NCI-H526 treated with DMSO at 0.1 percent for 48 hours (cell line): ENCODE measurements at places on chromosomes 2 and 18.

DNA sequence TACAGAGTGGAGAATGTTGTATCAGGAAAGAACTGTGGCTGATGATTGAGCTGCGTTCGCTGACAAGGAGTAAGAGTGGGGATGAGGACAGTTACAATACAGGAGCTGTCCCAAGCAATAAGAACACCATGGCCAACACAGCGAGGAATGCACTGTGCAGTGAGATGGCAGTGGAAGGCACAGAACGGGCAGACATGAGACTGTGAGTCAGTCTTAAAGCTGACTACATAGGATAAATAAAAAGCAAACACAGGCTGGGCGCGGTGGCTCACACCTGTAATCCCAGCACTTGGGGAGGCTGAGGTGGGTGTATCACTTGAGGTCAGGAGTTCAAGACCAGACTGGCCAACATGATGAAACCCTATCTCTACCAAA lies 89.8 kb downstream of the CABYR start:
- no peak for DNase-seq

- no peak for DNase-seq
These were observed 59.7 kb upstream of the SALL3 start for GRCh38 chr18:78919956-78920355.

DNA sequence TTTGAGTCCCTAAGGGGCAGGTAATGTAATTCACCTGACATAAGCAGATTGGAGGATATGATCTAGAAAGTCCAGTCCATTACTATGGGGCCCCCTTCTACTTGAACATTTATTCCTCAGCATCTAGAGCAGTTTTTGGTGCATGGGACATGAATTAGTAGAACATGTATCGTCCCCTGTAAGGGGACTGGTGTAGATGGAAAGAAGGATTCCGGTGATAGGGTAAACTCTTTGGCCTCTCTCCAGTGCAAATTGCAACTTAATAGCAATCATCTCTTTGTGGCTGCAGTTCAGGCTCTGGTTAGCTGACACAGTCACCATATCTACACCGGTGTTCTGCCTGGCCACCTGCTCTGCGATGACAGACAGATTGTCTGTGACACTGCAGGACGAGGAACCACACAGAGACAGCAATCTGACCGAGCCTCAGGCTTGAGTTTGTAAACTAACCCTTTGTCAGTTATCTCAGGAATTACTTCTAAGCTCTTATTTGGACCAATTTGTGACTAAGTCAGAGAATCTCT lies 6.4 kb upstream of the SLC8A1 start:
- no peak for DNase-seq

DNA sequence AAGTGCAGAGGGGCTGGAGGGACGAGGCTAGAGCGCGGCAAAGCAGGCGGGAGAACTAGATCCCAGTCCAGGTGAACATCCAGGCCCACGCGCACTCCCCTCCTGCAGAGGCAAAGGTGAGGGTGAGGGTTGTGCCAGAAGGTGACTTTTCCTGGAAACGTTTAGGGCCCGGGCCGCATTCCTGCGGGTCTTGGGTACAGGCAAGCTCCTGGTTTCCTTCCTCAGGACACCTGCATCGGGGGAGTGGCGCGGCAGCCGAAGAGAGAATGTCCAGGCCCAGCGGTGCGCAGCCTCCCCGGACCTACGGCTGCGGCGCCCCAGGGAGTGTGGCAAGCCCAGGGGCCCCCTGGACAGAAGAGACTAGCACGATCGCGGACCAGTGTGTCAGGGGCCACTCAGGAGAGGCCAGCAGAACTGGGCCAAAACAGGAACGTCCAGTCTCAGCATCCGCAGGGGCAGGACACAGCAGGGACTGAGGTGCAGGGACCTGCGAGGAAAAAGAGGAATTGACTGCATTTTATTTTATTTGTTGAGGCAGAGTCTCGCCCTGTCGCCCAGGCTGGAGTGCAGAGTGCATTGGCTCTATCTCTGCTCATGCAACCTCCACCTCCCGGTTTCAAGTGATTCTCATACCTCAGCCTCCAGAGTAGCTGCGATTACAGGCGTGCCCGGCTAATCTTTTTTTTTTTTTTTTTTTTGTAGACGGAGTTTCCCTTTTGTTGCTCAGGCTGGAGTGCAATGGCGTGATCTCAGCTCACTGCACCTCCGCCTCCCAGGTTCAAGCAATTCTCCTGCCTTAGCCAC lies 8.7 kb upstream of the IMPA2 start:
- no peak for DNase-seq

DNA sequence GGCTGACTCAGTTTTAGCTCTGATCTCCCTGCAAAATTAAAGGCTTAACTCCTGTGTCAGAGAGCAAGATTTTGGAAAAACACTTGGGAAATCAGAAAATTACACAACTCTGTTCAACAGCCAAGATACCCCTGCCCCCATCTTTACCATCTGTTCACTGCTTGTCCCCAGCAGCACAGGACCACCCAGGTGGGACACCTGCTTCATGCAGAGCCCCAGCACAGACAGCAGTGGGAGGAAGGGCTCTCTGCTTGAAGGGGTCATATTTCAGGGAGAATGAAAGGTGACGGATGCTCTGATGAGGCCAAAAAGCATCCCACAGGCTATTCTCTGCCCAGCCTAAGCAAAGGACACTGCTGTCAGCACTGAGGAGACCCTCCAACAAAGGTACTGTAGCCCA lies 584.6 kb upstream of the KLHL29 start:
- DNase-seq: no peak

DNA sequence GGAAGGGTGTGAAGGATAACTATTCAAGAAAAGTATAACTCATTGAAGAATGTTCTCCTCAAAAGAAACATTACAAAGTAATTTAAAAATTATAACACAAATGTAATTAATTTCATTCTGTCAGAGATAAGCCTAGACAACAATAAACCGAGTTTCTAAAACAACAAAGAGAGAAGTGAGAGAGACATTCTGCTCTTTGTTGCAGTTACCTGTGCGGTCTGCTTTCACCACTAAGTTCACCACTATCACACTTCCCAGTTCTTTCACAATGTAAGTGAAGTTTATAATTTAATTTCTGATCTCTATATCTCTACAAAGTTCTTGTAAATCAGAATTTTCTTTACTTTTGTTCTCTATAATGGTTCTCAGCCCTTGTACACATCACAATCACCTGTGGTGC lies 76.3 kb upstream of the FRZB start:
- no peak for DNase-seq

DNA sequence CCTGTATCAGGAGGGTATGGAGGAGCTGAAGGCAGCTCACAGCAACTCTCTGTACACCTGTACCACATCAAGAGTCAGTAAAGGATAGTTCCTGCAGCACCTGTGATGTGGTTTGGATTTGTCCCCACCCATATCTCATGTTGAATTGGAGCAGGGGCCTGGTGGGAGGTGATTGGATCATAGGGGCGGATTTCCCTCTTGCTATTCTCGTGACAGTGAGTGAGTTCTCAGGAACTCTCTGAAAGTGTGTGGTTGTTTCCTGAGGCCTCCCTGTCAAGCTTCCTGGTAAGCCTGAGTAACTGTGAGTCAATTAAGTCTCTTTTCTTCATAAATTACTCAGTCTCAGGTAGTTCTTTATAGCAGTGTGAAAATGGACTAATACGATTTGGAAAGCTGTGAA lies 28.9 kb downstream of the OSBPL1A start:
- no peak for DNase-seq

DNA sequence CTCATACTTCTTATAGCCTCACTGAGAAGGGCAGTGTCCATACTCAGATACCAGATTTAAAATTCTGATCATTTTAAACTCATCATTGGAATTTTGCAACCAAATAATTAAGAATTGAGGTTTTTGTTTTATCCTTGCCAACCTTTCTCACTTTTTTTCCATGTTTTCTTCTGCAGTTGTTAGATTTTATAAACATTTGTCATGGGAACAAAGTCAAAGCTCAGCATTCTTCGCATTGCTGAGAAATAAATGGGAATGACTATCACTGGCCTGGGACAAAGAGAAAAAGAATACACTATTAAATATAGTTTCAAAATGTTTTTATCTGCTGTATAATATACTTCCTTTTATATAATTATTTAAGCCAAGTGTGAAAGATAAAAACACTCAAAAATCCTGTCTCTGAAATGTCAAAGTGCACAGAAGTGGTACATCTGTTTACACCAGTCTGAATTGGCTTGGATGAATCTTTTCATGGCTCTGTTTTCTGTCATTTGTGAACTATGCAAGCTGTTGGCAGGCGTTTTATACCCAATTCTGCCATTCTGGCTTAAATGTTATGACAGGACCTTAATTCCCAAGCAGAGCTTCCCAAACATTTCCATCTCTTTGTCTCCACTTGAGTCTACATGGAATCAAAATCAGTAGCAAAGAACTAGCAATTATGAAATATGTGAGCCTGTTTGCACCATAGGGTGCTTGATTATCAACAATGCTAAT lies 249.3 kb upstream of the SYT4 start:
- DNase-seq: no peak

- no peak for DNase-seq
These were observed 289.0 kb downstream of the PIEZO2 start for GRCh38 chr18:10860382-10860781.

DNA sequence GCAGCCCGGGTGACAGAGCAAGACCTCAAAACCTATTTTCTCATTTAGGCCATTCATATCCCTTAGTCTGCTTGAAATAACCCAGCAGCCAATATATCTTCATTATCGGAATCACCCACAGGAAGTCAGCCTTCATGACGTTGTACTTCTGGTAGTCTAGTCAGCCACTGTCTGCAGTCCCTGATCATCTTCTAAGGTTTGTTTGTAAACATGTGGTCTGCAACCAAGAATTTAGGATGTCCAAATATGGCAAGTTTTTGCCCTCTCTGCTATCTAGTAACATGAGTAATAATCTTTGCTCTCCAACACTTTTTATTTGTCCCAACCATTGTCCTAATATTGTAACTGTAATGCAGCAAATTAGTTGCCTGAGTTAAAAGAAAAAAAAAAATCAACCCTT lies 92.5 kb downstream of the PRPF40A start:
- DNase-seq: no peak
